ENCODE measurements at places on chromosomes 1 and 21.

GRCh38 chr21:34987501-34988072 lies 61.5 kb downstream of the RUNX1 start:
- DNase-seq = no peak

GRCh38 chr1:11761988-11762406 lies at the start of gene C1orf167:
C1orf167 (plus strand) TSS chr1:11762193; CDS start chr1:11764401, 2,208 bp downstream.
- no peak for DNase-seq

- no peak for DNase-seq
Measured at GRCh38 chr1:68376441-68376840, 73.3 kb downstream of the RPE65 start.

- no peak for DNase-seq
Measured at GRCh38 chr1:228744356-228744755, 9.1 kb downstream of the RHOU start.

DNA sequence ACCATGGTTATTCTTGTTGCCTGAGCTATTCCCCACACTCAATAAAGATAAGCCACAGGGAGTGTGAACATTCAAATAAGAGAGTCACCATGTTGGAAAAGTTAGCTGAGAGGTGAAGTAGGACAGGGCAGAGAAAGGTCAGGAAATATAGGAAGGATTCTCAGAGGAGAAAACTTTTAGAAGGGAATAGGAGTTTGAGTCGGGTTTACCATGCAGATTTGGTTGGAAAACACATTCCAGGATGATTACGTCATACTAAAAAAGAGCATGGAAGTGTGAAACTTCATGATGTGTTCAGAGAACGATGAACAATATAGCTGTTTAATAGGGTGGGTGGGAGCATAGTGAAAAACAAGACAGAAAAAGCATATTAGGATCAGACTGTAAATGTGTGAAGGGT lies 1125.3 kb upstream of the ADGRL2 start:
- DNase-seq = no peak

- no peak for DNase-seq
Measured at GRCh38 chr1:20712215-20712577, 5.6 kb downstream of the KIF17 start.

GRCh38 chr1:158035976-158036583 lies 42.6 kb downstream of the KIRREL1 start:
- DNase-seq = no peak

- DNase-seq = no peak
Measured at GRCh38 chr1:1385931-1386330, 10.9 kb upstream of the AURKAIP1 start.

All from glomerular endothelial cell (primary cell).